ENCODE measurements at places on chromosomes 6 and 20. TPM values are rescaled to one million over a fixed set of nuclear protein-coding genes. Genes with fewer than 3 reads are reported as not detected.

DNA sequence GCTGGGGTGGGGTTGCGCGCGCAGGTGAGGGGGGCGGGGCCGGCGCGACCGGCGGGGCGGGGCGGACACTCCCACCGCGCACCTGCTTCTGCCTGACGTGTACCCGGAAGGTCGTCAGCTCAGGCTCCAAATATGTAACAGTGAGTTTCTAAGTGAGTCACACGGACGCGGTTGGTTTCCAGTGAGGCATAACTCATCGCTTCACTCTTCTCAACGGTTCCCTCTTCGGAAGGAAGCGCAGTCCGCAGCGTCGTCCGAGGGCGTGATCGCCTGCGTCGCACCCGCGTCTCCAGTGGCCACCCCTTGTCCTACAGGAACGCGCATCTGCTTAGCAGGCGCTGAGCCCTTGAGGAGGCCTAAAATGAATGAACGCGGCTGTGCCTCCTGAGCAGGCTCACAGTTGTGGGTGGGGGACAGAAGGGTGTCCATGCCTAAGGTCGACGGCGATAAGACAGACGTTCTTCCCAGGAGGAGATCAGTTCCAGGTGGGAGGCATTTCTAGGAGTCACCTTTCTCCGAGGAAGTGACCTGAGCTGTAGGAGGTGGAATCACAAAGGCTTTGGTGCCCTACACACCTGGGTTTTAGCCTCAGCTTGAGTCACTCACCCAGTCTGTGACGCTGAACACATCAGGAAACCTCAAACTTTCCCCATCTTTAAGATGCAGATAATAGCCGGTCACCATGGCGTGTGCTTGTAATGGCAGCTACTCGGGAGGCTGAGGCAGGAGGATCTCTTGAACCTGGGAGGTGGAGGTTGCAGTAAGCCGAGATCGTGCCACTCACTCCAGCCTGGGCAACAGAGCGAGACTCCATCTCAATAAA, 50.9 kb upstream of the EZR start:
- no peak for DNase-seq

DNA sequence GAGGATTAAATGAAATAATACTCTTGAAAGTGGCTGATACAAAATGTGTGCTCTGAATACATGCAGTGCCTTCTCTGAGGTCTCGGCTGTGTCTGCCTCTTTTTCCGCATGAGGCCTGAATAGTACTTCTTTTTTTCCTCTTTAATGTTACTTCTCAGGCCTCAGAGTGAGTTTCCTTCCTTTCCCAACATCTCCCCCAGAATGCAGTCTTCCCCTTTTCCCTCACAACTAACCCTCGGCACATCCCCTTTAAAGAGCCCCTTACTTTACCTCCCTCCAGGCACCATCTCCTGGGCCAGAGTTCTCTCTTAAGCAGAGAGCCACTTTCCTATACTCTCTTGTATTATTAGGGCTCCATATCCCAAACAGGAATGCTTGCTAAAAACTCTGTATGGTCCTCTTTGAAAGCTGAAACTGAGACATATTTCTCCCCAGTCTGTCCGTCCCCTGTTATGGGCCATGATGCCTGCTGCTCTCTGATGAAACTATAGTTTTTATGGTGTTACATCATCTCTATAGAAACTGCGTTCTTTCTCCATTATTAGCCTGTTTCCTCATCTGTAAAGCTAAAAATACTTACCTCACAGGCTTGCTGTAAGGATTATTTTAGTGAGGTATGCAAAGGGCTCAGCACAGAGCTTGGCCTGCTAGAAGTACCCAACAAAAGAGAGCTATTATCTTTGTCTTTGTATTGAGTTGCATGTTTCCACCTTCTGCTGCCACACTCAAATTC, 2.3 kb downstream of the PLAGL2 start:
- no peak for DNase-seq

DNA sequence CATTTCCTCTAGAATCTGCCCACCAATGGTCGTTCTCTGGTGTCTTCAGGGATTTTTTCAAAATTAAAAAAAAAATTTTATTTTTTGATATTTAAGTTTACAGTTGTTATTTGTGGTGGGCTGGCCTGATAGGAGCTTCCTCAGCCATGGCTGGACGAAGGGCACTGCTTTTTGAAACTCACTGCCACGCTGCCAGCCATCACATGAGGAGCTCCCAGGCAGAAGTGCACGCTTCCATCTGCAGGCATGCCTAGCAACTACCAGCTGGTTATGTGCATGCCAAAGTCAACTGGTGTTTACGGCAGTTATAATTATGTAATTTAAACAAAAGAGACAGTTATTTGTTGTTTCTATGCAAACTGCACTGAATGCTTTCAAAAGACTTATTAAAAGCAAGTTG, 105.1 kb downstream of the IRF4 start:
- no peak for DNase-seq

AKAP12 gene
- total RNA-seq: 444 TPM
